ENCODE measurements at places on chromosomes 7 and 10. TPM values are rescaled to one million over a fixed set of nuclear protein-coding genes. Genes with fewer than 3 reads are reported as not detected.

- no peak for DNase-seq
Observed at GRCh38 chr7:44912775-44913347, 27.5 kb upstream of the PURB start.

Gene USP54
- total RNA-seq: 45.6 TPM

GRCh38 chr7:21077602-21078001 is 290.9 kb upstream of the SP8 start:
- DNase-seq: no peak

DNA sequence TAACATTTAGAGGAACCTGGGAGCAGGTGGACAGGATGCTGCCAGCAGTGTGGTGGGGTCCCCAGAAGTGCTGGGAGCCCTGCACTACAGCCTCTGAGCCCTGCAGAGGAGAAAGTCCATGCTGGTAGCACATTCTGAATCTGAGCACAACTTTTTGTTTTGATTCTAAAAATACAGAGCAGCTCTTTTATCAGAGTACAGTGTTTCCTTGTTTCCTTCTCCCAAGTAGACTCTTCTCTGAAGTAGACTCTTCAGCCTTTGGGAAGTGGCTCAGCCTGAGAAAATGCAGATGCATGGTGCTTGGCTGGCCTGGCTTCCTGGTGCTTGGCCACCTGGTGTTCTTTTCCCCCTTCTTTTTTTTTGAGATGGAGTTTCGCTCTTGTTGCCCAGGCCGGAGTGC is 9.1 kb downstream of the ADCY1 start:
- no peak for DNase-seq

GRCh38 chr7:70217571-70217970 is 619.3 kb downstream of the AUTS2 start:
- no peak for DNase-seq

Gene SLC26A3
- 8.7 TPM for total RNA-seq

Data from esophagus muscularis mucosa (tissue), 4 donors.